T follicular helper cell (primary cell): ENCODE measurements at places on chromosomes 4 and X.

DNA sequence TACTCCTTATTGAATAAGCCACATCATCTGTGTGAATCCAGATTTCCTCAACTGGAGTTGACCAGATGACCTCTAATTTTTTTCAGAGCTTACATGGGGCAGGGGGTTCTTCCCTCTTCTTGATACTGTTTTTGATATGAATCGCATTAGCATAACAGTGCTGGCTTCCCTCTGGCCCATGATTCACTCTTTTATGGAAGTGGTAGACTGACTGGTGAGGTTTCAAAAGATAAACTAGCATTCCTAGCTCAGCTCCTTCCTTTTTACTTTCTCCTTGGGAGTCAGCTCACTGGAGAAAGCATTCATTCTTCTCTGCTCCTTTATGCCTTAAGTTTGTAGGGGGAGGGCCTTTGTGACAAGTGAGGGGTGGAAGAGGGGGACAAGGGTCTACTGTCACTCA is 161.0 kb upstream of the FGF13 start:
- no peak for DNase-seq

GRCh38 chr4:36187723-36188333 is 56.5 kb downstream of the ARAP2 start:
- no peak for DNase-seq

DNA sequence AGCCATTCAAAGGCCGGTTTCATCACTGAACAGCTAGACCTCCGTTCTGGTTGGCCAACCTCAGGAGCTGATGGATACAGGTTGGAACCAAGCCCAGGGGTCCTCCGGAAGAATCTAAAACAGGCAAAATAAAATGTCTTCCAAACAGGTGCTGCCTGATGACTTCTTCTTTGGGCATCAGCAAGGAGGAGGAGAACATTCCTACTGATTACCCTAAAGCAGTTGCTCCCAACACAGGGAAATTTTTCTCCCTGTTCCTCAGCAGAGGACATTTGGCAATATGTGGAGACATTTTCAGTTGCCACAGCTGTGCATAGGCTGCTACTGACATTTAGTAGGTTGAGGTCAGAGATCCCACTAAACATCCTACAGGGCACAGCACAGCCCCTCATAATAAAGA is 319.3 kb upstream of the PPARGC1A start:
- DNase-seq: no peak

GRCh38 chrX:20472148-20472547 is 205.4 kb upstream of the RPS6KA3 start:
- DNase-seq: no peak

GRCh38 chr4:151324752-151325110 is 674 bp downstream of the SH3D19 start:
- no peak for DNase-seq

DNA sequence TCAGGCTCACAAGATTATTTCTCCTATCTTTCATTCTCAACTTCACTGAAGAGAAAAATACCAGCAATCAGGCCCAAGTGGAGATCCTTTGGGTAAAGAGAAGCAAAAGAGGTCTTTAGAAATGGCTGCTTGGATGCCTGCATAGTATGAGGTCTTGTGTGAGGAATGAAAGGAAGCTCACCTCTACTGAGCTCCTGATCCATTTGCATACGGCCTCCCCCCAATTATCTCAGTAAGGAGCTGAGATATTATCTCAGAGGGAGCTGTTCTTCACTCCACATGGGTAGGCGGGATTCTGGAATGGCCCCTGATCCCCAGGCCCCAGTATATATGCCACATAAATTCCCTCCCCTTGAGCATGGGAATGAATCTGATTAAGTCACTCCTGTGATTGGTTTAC is 75.8 kb downstream of the EVC2 start:
- DNase-seq: no peak

DNA sequence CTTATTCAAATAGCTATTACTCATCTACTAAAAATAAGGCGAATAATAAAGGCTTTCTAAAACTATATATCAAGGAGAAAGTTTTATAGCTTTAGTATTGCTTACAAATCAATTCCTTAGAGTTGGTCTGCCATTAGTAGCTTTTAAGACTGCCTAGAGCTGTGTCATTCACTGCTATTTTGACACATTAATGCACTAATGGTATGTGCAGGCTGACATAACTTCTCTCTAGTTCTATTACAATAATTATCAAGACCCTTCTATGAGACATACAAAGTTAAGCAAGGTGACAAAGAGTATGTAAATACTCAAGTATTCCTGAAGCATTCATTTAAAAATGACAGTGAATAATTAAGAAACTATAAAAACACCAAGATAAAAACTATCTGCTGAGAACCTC is 625.3 kb downstream of the STPG2 start:
- DNase-seq: no peak

DNA sequence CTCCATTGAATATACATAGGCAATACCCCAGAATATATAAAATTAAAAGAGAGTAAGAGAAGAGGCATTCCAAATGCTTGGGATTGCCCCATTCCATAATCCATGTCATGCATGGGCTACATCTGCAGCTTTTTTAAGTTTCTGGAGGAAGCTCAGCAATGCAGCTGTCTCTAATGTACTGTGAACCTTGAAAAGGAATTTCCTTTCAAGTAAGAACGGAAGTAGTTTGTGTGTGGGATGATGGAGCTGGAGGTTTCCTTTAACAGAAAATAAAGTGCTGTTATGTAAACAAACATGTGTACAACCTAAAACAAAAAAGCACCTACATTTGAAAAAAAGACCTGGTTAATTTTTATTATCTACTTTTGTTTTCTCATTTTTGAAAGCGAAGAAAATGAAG is 303.5 kb downstream of the BMPR1B start:
- no peak for DNase-seq

DNA sequence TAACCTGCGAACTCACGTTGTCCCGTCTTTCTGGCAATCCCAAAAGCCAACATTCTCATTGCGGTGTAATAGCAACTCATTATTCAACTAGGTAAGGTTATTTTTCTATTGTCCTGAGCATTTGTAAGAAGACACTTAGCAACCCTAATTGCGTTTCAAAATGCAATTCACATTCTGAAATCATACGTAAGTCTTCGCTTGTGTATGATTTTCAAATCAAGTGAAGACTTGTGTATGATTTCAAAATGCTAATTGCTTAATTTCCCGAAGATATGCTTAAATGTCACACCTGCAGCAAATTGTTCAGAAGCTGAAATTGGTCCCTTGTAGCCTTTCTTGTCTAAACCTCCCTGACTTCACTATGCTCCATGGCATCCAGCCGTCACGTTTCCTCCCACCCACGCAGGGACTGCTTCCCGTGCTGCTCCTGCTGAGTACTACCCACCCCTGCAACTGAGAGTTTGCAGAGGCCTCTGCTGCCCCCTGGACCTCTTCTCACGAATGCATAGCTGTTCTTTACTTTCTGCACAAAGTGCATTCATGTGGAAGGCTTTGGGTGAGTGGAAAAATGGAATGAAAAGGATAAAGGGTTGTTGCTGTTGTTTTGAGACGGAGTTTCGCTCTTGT is 40.8 kb upstream of the CLDN24 start:
- DNase-seq: no peak

GRCh38 chr4:122826079-122826527 is 528 bp upstream of the FGF2 start:
- DNase-seq: no peak

DNA sequence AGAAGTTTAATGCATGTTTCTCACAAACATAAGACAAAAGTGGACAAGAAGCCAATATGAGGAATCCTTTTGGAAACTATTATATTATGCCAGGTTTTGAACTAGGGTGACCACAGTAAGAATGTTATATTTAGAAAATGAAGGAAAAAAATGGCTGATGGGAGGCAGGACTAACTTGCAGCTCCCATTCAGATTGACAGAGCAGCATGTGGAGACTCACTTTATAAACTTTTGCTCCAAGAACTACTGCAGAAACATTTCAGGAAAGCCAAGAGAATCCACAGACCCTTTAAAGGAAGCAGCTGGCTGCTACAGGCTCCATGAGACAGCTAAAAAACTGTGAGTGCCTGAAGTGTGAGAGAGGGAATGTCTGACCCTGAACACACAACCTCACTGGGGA is 738.6 kb upstream of the GRIA3 start:
- no peak for DNase-seq

- no peak for DNase-seq
Measured at GRCh38 chr4:143339497-143339896, 2.8 kb downstream of the GAB1 start.

DNA sequence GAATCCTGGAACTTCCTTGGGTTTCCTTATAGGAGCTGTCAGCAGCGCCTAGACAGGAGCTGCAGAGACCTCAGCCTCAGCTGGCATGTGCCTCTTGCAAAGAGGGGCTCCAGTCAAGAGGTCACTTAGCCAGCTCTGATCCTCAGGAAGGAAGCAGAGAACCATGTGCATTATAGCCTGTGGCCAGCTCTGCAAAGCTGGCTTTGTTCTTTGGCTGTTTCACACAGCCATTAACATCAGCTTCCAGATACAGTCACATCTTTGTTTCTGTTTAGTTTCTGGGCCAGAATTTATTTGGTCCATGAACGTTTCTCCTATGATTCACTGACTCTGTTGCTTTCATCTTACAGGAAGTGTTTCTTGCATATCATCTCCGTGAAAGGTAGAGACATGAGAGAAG is 92.4 kb downstream of the CC2D2A start:
- DNase-seq: no peak

DNA sequence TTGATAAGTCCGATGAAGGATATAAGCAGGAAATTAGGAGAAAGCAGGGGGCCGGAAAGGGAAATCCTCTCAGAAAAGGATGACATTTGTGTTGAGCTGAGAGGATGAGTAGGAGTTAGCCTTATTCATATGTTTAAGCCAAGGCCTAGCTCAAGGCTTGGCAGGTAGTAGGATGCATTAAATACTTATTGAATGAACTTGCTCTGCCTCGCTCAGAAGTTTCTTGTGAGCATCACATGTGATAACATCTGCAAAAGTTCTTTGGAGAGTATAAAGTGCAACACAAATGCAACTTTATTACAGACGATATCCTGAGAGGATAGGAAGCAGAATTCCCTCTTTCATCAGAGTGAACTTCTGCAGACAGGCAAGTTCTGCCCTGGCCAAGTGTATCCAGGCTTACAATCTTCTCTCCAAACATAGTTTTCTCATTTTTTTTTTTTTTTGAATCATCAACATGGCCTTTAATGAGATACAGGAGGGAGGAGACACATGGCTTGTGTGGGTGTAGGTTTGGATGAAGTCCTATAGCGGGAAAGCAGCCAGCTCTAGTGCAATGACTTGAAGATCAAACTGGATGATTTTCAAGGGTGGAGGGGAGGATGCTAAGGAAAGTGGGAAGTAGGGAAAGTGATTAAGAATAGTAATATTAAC is 48.1 kb downstream of the LUZP4 start:
- no peak for DNase-seq

GRCh38 chr4:85734424-85734831 is 259.5 kb downstream of the ARHGAP24 start:
- no peak for DNase-seq

GRCh38 chr4:20203508-20203907 is 48.2 kb upstream of the SLIT2 start:
- no peak for DNase-seq

GRCh38 chr4:184369871-184370270 is 104.5 kb downstream of the IRF2 start:
- no peak for DNase-seq

GRCh38 chrX:123361371-123361770 is 177.3 kb downstream of the GRIA3 start:
- DNase-seq: no peak

- no peak for DNase-seq
Measured at GRCh38 chr4:41360214-41360920, 103.6 kb downstream of the UCHL1 start.

GRCh38 chr4:88009871-88010270 is 2.4 kb downstream of the PKD2 start:
- DNase-seq: no peak

DNA sequence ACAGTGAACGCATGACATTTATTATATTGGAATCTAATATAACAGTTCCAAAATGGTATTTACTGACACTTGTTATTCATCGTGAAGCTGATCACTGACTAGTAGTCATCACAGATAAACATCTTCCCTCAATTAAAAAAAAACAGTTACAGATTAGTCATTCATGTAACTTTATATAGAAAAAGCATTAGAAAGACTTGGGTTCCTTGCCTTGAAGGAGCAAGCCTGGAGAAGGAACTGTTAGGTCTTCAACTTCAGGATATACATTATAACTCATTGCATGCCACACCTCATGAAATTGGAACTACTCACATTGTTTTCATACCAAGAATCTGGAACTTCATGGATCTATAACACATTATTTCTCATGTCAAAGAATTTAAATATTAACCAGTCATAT is 317.7 kb downstream of the CCSER1 start:
- no peak for DNase-seq

DNA sequence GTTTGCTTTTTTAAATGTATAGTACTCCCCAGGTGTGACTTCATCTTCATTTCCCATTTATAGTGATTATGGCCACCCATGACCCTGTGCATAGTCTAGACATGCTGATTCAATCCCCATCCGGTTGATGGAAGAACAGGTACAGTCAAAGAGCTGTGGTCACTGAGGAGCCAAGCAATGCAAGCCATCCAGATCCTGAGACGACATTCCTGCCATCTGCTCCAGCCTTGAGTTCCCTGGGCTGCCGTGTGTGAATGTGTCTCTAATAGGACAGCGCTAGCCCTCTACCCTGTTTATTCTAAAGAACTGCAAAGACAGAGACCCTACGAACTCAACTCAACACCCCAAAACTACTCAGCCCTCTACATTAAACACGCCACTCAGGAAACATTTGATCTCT is 1.7 kb downstream of the KCNIP4 start:
- DNase-seq: no peak

- no peak for DNase-seq
Measured at GRCh38 chr4:7105276-7105675, 37.4 kb upstream of the GRPEL1 start.

- no peak for DNase-seq
Measured at GRCh38 chrX:10173331-10173900, 16.6 kb downstream of the CLCN4 start.

DNA sequence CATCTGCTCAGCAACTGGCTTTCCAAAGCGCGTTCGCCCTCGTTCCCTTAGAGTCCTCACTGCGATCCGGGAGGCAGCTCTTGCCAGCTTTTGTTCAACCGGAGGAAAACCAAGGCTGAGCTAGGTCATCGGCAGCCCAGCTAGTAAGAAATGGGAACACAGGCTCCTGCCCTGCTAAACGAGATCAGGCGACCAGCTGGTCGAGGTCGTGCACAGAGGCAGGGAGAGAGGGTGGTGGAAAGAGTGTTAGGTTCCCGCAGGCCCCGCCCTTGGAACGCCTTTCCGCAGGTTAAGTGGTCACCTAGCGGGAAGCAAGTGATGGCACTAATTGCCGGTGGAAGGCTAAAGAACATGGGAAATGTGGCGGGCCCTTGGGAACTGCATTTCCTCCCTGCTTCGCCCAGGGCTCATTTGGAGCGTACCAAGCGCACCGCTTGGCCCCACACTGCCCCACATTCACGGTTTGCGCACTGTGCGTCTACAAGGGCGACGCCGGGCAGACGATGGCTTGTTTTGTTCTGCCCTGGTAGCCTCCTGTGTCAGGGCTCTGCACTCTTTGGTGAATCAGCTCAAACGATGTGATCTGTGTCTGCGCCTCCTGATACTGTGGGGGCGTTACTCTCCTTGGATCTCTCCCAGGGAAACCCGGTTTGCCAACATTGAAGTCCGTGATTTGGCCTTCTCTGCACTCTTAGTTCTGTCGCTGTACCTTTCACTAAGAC is 7.2 kb upstream of the PRDM8 start:
- DNase-seq: no peak

- no peak for DNase-seq
Measured at GRCh38 chrX:70470850-70471289, 26.2 kb downstream of the DLG3 start.

GRCh38 chr4:17884511-17884910 is 73.7 kb downstream of the NCAPG start:
- no peak for DNase-seq
